Right kidney (tissue), 9 donors: ENCODE measurements at places on chromosomes 4 and X.

- no peak for DNase-seq
Measured at GRCh38 chr4:75895744-75896314, 6.4 kb downstream of the PPEF2 start.

DNA sequence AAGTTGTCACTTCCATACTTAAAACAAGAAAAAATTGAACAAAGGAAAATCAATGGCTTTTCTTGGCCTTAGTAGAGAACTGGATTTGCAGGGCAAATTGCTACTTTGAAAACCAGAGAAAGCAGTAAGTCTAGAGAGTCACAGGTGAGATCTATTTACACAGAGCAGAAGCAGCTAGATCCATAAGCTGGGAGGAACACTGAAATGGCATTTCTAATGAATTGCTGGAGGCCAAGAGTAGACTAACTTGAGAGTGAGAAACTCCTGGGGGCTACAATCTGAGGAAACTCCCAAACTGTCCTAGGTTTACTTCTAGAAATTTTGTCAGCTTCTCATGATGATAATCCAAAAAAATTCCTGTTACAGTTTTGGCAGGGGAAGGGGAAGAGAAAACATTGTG is 133.3 kb downstream of the SPCS3 start:
- no peak for DNase-seq

DNA sequence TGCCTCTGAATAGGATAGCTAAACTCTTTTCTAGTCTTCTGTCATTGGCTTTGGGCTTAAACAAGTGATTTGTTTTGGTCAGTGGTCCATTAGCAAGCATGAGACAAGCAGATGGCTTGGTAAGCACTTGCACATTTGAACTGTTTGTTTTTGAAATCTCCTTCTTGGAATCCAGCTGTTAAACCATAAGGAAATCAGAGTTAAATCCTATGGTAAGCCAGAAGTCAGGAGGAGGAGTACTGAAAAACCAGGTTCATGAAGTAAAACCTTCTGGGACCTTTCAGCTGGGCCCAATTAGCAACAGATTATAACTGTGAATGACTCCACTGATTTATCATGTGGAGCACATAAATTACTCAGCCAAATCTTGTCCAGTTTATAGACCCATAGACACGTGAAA is 1042.5 kb upstream of the PABPC4L start:
- no peak for DNase-seq

DNA sequence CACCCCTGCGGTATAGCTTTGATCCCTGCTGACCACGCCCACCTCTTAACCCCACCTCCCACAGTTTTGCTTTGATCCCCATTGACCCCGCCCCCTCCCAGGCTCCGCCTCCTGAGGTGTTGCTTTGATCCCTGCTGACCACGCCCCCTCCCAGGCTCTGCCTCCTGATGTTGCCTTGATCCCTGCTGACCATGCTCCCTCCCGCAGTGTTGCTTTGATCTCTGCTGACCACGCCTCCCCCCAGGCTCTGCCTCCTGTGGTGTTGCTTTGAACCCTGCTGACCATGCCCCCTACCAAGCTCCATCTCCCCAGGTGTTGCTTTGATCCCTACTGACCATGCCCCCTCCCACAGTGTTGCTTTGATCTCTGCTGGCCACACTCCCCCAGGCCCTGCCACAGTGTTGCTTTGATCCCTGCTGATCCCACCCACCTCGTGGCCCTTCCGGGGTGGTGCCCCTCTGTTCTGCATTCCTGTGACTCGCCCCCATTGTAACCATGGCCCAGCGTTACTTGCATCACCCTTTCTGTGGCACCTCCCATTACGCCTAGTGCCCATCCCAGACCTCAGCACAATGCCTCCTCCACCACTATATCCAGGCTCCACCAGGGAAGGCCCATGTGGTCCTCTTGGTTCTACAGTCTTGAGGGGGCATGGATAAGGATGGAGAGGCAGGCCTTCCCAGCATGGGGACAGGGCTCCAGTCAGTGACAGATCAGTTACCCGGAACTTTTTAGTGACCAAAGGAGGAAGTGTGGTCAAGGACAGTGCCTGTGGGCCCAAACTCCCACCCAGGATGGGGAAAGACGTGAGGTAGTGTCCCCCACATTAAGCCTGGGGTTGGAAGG is 70.8 kb downstream of the ADRA2C start:
- no peak for DNase-seq

GRCh38 chr4:74410272-74410671 is 34.7 kb upstream of the AREG start:
- no peak for DNase-seq

- DNase-seq: no peak
Measured at GRCh38 chr4:47368211-47368610, 95.3 kb downstream of the COMMD8 start.

GRCh38 chr4:107036584-107037198 is 578 bp upstream of the DKK2 start:
- no peak for DNase-seq

DNA sequence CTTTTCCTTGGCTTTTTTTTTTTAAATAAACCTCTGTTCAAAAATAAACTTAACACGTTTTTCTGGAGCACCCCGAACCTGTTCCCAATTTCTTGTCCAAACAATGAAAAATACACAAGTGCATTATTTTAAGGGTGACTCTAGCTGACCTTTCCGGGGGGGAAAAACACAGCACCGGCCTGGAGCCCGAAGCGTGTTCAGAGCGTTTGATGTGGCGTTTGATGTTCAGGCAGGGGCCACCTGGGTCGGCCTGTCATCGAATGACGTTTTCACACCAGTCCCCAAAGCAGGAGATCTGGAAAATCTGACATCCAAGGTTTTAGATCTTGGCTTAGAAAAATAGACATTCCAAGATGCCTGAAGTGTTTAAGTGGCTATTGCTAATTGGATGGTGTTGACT is 282.1 kb downstream of the SHOX start:
- DNase-seq: no peak

GRCh38 chr4:139084804-139085093 is 69.2 kb downstream of the NOCT start:
- peak; percentile 2 for DNase-seq

GRCh38 chrX:133297284-133297683 is 79.1 kb upstream of the TFDP3 start:
- DNase-seq: no peak

DNA sequence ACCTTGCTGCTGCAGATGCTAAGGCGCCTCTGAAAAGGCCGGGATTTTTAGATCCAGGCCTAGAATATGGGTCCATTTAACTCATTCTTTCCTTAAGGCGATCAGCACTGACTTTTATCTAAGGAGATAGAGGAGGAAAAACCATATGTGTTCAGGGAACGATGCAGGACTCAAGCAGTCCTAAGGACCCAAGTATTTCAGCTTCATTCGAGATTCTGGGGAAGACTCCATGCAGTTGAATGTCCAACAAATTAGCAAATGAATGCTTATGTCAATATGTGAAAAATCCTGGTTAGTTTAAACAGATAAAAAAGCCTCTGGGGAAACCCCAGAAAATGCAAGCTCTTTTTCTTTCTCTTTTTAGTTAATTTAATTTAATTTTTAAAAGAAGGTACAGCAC is 36.0 kb downstream of the HELT start:
- DNase-seq: no peak

GRCh38 chrX:68658530-68658929 is 11.1 kb downstream of the STARD8 start:
- DNase-seq: no peak

GRCh38 chr4:177717407-177717806 is 275.2 kb upstream of the AGA start:
- no peak for DNase-seq

- peak; percentile 72 for DNase-seq
Measured at GRCh38 chr4:150582146-150582872, at the start of gene MAB21L2. Gene MAB21L2 (plus strand): TSS chr4:150582151. CDS start chr4:150583030, 879 bp downstream.

- DNase-seq: no peak
Measured at GRCh38 chr4:158111241-158111640, 61.6 kb downstream of the GASK1B start.

- no peak for DNase-seq
Measured at GRCh38 chrX:71949844-71950445, 39.3 kb downstream of the NHSL2 start.

GRCh38 chr4:112673686-112674085 is 36.7 kb downstream of the LARP7 start:
- no peak for DNase-seq

DNA sequence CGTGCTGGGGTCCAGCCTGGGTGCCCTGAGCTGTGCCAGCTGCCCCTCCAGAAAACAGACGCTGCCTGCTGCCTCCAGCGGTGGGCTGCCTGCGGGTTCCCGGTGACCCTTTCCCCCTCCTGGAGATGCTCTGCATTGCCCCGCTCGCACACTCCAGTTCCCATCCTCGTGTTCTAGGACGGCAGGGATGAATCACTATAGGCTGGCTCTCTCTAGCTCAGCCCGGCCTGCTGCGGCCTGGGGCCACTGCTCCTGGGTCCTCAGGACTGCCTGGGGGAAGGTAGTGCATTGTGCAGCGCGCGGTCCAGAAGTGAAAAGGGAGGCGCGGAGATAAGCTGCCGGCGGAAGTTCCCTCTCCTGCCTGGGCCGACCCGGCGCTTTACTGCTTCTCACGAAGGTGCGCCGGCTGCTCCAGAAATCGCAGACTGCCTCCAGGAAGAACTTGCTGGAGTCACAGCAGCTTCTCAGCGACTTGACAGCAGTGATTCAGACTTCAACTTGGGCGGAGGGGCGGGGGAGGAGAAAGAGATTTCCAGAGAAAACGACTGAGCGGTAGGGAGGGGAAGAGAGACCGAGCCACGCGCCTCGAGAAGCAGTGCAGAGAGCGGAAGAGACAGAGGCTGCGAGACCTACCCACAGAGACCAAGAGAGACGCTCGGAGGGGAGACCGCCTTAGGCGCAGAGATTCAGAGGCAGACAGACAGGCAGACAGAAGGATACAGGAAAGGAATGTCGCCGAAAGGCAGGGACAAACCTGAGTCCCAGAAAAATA is 6.7 kb upstream of the MSX1 start:
- DNase-seq: peak; percentile 58

DNA sequence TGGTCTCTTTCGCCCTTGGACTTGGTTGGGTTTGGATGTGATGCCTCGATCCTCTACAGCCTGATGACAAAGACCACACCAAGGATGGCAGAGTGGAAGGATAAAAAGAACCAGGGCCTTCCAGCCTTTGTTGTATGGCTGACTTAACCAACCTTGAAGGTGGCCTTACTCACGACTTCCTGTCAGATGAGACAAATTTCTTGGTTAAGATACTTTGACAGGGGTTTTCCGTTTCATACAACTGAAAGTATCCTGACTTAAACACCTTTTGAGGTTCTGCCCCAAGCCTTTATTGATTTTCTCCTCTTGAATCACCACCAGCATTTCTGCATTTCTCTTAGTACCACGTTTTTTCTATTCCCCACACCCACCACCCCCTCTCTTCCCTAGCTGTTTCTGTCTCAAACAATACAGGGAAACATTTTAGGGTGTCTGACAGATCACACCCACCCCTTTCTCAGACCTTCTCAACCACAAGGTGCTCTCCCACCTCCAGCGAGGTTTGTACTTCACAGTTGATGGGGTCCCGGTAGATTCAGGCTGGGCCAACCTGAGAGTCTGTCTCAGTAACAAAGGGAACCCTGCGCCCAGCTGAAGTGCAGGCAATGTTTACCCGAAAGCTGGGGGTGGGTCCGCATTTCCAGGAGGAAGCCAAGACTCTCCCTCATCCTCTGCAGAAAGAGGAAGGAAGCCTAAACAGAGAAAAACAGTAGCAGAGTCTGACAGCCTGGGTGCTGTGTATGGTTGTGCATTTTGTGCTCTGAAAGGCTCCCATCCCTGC is 5.0 kb upstream of the TSPAN5 start:
- no peak for DNase-seq

DNA sequence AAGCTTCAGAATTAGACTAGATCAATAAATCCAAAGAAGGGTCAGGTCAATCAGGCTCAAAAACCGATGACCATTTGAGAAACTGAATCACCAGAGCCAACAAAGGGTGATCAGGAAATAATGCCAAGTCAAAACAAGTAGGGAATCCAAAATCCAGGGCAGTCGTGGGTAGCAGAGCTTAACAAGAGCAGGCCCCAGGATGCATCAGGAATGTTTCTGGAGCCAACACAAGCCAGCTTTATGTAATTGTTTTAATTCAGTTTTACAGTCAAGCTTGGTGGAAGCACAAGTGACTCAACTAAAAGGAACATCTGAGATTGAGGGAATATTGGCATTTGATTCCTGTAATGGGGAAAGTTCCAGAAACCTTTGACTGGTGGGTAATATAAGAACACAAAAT is 237.9 kb upstream of the EDA2R start:
- no peak for DNase-seq

GRCh38 chr4:166980419-166980818 is 253.9 kb downstream of the SPOCK3 start:
- DNase-seq: no peak

- no peak for DNase-seq
Measured at GRCh38 chrX:38041237-38041636, 34.9 kb downstream of the SYTL5 start.

- DNase-seq: no peak
Measured at GRCh38 chr4:165158762-165159161, 46.1 kb upstream of the TMEM192 start.

- DNase-seq: no peak
Measured at GRCh38 chr4:25925486-25926201, 11.6 kb downstream of the SMIM20 start.

DNA sequence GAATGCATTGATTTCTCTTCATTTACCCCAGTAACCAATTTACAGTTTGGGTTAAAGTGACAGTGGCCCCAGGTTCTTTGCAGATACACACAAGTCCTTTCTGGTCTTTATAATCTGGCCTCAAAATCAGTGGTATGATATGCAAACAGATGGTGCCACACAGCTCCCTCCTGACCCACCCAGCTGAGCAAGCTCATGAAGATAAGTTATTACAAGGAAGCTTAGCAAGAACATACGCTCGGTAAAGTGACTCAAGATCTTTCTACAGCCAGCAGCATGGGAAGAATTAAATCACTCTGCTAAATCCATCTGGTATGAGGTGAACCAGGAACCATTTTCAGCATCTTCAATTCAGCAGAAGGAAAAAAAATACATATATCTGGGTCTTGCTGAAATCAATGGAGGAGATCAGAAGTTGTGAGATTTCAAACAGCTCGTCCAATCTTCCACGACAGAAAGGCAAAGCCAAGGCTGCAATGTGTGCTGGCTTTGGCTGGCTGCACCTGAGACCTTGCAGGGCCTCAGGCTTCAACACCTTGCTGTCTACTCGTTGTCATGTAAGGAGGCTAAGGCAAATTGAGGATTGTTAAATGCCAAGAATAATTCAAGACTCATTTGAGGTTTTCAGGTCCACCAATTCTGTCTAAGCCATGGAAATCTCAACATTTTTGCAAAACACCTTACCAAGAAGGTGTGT is 28.2 kb downstream of the SEL1L3 start:
- no peak for DNase-seq

DNA sequence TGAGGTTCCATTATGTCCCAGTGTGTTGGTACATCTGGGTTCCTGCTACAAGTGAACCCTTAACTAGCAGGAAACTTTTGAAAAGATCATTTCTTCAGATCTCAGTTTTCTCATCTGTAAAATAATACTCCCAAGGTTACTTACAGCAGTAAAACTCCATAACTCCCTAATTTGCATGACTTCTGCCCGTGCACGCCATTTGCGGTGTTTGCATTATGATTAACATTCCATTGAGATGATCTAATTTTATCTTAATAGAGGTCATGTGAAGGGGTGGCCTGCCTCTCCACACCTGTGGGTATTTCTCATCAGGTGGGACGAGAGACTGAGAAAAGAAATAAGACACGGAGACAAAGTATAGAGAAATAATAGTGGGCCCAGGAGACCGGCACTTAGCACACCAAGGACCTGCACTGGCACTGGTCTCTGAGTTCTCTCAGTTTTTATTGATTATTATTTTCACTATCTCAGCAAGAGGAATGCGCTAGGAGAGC is 219.8 kb downstream of the TLL1 start:
- DNase-seq: no peak
